Esophagus squamous epithelium (tissue), 5 donors: ENCODE measurements at places on chromosomes 16 and 17.

DNA sequence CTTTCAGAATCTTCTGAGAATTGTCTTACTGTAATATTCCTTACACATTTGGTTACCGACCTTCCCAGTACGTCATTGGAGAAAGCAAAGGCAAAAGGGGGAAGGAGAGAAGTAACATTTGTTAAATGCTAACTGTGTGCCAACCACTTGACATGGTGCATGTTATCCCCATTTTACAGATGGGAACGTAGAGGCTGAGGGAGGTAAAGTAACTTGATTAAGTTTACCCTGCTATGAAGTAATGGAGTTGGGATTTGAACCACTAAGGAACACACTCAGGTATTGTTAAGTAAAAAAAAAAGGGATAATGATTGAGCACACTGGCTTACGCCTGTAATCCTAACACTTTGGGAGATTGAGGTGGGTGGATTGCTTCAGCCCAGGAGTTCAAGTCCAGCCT is 156.4 kb downstream of the PRKCA start:
- H3K4me1 ChIP-seq: peaks cover 6% of the 10 kb centered on the region
- no peak overlapping the region for H3K4me3 ChIP-seq
- no peak overlapping the region for H3K27ac ChIP-seq

DNA sequence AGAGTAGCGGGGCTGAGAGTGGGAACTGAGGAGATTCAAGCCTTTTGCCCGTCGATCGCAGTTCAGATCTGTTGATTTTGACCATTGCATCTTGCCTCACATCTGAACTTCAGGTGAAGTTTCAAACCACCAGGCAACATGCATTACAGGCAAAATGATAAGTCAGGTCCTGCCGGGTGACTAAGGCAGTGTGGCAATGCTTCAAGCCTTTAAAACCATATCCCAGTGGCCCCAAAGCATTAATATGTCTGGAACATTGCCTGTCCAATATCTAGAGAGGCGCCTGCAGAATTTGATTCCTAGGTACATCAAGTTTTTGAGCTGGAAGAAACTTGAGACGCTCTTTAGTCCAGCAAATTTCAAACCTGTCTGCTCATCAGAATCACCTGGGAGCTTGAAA is 502.8 kb downstream of the MAF start:
- H3K4me3 ChIP-seq: no peak overlapping the region
- no peaks in the 10 kb centered on the region for H3K4me1 ChIP-seq
- no peak for DNase-seq
- H3K27ac ChIP-seq: no peak overlapping the region
- no peaks in the 10 kb centered on the region for H3K36me3 ChIP-seq

DNA sequence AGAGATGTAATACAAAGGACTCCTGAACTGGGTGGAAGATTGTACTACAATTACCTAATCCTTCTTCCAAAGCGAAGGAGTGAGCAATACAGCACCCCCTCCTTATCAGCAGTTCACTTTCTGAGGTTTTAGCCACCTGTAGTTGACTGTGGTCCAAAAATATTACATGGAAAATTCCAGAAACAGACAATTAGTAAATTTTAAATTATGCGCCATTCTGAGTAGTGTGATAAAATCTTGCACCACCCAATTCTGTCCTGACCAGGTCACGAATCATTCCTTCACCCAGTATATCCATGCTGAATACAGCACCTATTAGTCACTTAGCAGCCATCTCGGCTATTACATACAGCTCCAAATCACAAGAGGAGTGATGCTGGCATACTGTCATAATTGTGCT is 23.2 kb downstream of the VPS53 start:
- H3K36me3 ChIP-seq: peaks cover 100% of the 10 kb centered on the region
- no peak for DNase-seq
- H3K27ac ChIP-seq: no peak overlapping the region
- no peaks in the 10 kb centered on the region for H3K4me1 ChIP-seq
- H3K4me3 ChIP-seq: no peak overlapping the region

DNA sequence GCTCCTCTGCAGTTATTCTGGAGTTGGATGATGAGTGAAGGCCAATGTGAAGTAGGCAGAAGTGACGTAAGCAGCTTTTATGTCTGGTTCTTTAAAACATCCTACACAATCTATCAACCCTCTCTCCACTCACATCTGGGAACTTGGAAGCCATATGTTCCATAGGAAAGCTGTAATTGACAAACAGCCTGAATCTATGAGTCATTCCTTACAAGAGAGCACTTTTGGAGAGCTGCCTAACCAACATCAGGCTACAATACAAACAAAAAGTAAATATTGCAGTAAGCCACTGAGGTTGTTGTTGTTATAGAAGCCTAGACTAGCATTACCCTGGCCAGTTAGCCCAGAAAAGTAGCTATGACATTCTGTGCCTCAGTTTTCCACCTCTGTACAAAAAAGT is 5.9 kb downstream of the CCL7 start:
- peaks cover 10% of the 10 kb centered on the region for H3K4me1 ChIP-seq
- no peak for DNase-seq
- no peak overlapping the region for H3K4me3 ChIP-seq
- H3K27ac ChIP-seq: no peak overlapping the region
- H3K36me3 ChIP-seq: no peaks in the 10 kb centered on the region

DNA sequence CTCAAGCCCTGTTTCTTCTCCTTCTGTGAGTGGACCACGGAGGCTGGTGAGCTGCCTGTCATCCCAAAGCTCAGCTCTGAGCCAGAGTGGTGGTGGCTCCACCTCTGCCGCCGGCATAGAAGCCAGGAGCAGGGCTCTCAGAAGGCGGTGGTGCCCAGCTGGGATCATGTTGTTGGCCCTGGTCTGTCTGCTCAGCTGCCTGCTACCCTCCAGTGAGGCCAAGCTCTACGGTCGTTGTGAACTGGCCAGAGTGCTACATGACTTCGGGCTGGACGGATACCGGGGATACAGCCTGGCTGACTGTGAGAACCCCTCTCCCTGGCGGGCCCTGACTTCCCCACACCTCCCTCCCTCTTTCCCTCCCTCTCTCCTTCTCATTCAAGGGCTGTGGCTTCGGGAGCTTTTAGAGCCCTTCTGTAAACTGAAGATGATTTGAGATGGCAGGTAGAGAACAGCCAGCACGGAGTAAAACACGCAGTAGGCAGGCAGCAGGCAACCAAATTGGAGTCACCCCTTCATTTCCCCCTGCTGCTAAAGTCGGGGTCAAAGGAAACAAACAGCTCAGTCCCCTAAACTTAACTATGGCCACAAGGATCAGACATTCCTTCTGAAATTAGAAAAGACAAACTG is 3.9 kb downstream of the SPACA3 start:
- no peaks in the 10 kb centered on the region for H3K36me3 ChIP-seq
- H3K27ac ChIP-seq: no peak overlapping the region
- H3K27me3 ChIP-seq: no peaks in the 10 kb centered on the region
- no peak overlapping the region for H3K4me3 ChIP-seq
- no peak for DNase-seq

DNA sequence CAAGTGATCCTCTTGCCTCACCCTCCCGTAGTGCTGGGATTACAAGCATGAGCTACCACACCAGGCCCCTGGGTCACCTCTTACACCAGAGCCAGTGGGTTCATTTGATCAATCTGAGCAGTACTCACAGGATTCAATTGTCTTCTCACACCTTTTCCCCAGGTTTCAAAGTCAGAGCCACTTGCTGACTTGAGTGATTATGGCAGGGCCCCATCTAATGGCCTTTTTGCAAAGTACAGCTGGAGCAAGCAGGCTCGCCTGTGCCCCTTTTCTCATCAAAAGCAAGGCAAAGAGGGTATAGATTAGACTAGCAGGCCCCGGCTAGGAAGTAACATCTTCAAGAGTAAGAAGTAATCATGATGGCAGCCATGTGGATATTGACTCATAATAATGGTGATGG is 114.8 kb upstream of the NOL11 start:
- H3K27ac ChIP-seq: no peak overlapping the region
- H3K27me3 ChIP-seq: no peaks in the 10 kb centered on the region
- H3K4me1 ChIP-seq: no peaks in the 10 kb centered on the region
- DNase-seq: no peak
- no peak overlapping the region for H3K4me3 ChIP-seq
- H3K36me3 ChIP-seq: no peaks in the 10 kb centered on the region

GRCh38 chr16:58733671-58734458 is at the start of gene GOT2:
GOT2 (minus strand) TSS chr16:58734316; CDS start chr16:58734228, 88 bp downstream.
- peak within 1 kb of the TSS; percentile 92 for H3K27ac ChIP-seq
- peak within 1 kb of the TSS; percentile 93 for H3K4me3 ChIP-seq
- H3K4me1 ChIP-seq: peaks cover 16% of the 10 kb centered on the region
- peaks cover 8% of the 10 kb centered on the region for H3K36me3 ChIP-seq
- peak; percentile 20 for DNase-seq

DNA sequence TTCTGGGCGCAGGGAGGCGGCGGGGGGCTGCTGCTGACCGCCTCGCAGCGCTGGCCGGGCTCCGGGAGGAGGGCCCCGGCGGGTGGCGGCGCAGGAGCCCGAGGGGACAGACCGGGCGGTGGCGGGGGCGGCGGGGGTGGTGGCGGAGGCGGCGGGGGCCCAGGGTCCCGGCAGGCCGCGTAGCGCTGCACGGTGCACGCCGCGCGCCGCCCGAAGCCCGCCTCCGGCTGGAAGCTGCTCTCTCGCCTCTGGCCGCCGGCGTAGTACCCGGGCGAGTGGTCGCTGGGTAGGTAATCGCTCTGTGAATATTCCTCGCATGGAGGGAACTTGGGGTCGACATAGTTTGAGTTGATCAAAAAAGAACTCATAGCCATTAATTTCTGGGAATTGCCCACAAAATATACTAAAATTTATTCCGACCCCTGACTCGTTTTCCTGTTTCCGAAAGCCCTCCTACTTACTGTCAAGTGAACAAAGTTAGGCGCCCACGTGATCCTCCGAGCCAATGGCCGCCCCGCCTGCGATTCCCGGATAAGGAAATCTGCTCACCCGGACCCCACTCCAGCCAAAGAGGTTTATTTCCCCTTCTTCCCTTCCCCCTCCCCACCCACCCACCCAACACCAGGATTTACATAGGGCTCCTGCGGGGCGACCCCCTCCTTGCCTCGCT is at the start of gene HOXB4:
TSS of gene HOXB4 (minus strand) at position 405 of the 670 bp plus-strand sequence. CDS start at position 374, 31 bp downstream.
- peak within 1 kb of the TSS; percentile 49 for H3K4me3 ChIP-seq
- H3K36me3 ChIP-seq: no peaks in the 10 kb centered on the region
- H3K27me3 ChIP-seq: peaks cover 11% of the 10 kb centered on the region

DNA sequence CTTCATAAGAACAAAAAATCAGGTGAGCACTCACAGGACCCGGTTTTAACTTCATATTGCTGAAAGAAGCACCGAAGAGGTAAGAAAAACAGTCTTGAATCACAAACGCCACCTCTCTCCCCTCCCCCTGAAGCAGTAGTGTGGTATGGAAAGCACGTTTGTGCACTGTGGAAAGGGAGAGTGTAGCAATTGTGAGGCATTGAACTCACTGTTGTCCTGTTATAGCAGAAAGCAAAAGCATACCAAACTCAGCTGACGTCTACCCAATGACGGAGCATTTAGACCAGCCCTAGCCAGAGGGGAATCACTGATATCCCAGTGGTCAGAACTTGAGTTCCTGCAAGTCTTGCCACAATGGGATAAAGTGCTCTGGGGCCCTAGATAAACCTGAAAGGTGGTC is 98.8 kb downstream of the DYNLRB2 start:
- no peak overlapping the region for H3K4me3 ChIP-seq
- H3K4me1 ChIP-seq: no peaks in the 10 kb centered on the region
- H3K36me3 ChIP-seq: no peaks in the 10 kb centered on the region
- no peaks in the 10 kb centered on the region for H3K27me3 ChIP-seq
- H3K27ac ChIP-seq: no peak overlapping the region

DNA sequence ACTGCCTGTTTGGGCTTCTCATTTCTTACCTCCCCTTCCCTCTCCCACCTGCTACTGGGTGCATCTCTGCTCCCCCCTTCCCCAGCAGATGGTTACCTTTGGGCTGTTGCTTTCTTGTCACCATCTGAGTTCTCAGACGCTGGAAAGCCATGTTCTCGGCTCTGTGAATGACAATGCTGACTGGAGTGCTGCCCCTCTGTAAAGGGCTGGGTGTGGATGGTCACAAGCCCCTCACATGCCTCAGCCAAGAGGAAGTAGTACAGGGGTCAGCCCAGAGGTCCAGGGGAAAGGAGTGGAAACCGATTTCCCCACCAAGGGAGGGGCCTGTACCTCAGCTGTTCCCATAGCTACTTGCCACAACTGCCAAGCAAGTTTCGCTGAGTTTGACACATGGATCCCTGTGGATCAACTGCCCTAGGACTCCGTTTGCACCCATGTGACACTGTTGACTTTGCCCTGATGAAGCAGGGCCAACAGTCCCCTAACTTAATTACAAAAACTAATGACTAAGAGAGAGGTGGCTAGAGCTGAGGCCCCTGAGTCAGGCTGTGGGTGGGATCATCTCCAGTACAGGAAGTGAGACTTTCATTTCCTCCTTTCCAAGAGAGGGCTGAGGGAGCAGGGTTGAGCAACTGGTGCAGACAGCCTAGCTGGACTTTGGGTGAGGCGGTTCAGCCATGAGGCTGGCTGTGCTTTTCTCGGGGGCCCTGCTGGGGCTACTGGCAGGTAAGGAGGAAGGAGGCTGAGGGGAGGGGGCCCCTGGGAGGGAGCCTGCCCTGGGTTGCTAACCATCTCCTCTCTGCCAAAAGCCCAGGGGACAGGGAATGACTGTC is at the start of gene CD68:
TSS of gene CD68 (plus strand) at position 638 of the 833 bp plus-strand sequence. CDS start at position 678, 40 bp downstream.
- H3K36me3 ChIP-seq: peaks cover 44% of the 10 kb centered on the region
- H3K27me3 ChIP-seq: no peaks in the 10 kb centered on the region
- H3K27ac ChIP-seq: peak within 1 kb of the TSS; percentile 94

DNA sequence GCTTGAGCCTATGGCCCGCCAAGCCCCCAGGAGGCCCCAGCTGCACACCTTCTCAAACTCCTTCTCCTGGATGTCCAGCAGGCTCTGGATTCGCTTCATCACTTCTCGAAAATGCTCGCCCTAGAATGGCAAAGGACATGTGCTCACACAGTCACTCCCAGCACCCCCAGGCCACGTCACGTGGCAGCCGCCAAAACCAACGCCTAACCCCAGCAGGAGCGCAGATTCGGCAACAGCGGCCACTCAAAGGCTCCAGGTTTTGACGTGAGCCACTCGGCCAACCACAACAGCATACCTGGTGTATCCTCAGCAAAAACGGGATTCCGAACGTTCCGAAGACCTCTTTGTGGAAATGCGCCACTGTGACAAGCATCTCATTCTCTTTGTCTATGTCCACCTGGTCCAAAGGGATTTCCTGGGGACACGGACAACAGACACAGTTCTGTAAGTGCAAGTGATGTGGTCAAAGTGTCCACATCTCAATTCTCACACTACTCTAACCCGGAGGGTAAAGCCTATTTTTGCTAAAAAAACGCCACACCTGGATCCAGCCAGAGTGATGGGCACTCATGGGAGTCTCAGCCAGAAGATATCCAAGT is 12.7 kb downstream of the LITAFD start:
- H3K27me3 ChIP-seq: no peaks in the 10 kb centered on the region
- peaks cover 4% of the 10 kb centered on the region for H3K4me1 ChIP-seq
- H3K36me3 ChIP-seq: peaks cover 86% of the 10 kb centered on the region
- no peak overlapping the region for H3K4me3 ChIP-seq

DNA sequence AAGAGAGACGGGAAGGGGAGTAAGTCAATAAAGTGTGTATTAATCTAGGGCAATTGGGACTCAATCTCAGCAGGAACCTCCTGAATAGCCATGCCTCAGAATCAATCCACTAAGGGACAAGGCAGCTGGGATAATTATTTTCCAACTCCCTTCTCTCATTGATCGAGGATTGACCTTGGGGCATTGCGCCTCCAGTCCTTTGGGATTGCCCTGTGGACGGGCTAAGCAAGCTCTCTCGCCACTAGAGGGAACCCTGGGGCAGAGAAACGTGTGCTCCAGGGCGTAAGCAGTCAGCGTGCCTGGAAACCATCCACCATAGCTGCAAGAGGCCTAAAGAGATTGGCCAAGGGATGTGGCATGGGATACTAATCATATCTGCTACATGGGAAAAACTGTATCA is 53.9 kb upstream of the ERCC4 start:
- no peak overlapping the region for H3K4me3 ChIP-seq
- no peaks in the 10 kb centered on the region for H3K4me1 ChIP-seq
- no peak overlapping the region for H3K27ac ChIP-seq
- H3K27me3 ChIP-seq: no peaks in the 10 kb centered on the region

- no peak overlapping the region for H3K27ac ChIP-seq
- H3K27me3 ChIP-seq: no peaks in the 10 kb centered on the region
- peaks cover 18% of the 10 kb centered on the region for H3K36me3 ChIP-seq
- no peaks in the 10 kb centered on the region for H3K4me1 ChIP-seq
These were observed 17.8 kb downstream of the MEAK7 start for GRCh38 chr16:84486551-84487235.
